ENCODE measurements at places on chromosomes 11 and 22.

DNA sequence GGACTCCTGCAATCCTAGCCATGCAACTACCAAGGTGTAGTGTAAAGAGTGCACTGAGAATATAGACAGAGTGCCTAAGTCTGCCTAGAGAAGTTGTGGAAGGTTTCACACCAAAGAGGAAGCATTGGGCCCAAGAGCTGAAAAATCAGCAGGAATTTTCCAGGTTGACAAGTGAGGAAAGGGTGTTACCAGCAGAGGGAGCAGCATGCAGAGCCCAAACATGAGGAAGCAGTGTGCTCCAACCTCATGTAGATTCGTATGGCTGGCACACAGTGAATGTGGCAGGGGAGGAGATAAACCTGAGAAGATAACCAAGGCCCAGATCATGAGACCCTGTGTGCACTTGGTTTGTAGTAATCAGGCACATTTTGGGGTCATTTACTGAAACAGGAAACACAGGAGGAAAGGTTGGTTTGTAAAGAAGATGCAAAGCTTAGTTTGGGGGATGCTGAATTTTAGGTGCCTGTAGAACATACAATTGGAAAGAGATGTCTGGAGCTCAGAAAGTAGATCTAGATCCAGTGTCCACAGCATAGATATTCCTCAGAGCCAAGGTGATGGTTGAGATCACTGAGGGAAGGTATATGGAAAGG, 1.7 kb downstream of the HPX start:
- no peak for DNase-seq

- DNase-seq: no peak
Measured at GRCh38 chr11:70810133-70810532, 411.8 kb downstream of the CTTN start.

DNA sequence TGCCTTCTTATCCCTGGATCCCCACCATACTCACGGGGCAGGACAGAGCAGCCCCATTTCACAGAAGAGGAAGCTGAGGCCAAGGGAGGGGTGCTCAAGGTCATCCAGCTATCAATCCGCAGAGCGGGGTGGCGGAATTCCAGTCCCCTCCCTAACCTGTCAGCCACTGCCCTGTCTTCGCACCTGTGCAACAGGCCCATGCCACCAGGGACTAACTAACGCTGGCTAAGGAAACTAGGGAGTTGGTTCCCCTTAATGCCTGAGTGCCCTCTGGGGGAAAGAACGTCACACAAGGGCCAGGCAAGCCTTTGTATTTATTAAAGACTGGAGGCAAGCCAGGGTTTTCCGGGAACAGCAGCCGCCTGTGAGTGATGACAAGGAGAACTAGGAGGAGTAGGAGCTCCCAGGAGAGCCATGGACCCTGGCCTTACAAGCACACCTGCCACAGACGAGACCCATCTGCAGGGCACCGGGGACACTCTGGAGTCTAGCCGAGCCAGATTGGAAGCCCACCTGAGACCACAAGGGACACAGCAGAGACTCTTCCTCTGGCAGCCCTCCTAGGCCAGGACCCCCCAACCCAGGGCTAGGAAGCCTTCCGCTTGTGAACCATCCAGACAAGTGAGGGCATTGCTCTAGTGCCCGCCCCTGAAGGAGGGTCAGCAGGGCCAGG, 64.4 kb downstream of the MYH9 start:
- peak; percentile 74 for DNase-seq

DNA sequence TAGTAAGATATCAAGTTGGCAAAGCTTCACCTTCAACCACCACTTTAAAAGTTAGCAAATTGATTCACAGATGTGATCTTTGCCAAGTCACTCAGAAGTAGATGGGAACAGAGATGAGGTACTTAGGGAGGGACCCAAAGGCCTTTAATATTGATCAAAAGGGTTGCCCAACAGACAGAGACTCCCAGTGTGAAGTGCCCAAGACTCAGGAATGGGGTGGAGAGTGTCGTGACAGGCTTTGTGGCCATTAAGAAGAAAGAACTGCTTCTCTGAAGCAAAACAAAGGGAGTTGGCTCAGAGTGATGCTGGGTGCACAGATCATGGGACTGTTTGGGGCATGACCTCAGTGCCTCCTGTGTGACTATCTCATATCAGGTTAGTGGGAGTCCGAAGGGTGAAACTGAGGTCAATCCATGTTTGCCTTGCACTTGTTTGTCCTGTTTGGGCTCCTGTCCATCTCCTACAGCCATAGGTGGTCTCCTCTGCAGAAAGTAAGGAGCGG, 132.3 kb downstream of the APIP start:
- no peak for DNase-seq

- no peak for DNase-seq
Measured at GRCh38 chr11:119910051-119910450, 181.1 kb upstream of the NECTIN1 start.

DNA sequence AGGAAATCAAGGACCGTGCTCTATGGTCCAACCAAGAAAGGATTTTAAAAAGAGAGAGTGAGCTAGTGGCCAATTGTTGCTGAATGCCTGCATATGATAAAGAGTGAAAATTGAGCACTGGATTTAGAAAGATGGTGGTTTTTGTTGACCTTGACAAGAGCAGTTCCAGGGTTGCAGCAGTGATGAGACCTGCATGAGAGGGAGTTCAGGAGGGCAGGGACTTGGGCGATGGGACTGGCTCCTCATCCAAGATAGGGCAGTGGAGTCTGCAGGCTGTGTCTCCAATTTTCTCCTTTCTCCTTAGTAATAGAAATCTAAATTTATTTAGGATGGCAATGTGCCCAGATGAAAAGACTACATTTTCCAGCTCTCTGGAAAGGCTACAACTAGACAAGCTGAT, 94.0 kb upstream of the B3GAT1 start:
- DNase-seq: no peak

DNA sequence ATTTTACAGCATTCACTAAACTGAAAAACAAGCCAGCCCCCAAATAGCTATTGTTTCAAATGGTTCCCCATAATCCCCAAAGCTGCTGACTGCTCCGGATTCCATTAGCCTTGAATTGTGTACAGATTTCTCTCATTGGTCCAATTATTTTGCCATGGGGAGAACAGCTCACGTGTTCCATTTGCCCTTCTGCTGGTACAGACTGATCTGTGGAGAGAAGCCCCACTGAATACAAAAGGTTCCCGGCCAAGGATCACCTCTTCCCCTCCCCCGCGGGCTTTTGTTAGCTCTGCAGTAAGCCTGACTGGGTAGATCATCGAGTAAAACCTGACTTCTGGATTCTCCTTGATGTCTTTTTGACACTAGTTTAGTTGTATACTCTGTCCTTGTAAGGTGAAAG, 9.1 kb upstream of the MAPK8IP1 start:
- no peak for DNase-seq

DNA sequence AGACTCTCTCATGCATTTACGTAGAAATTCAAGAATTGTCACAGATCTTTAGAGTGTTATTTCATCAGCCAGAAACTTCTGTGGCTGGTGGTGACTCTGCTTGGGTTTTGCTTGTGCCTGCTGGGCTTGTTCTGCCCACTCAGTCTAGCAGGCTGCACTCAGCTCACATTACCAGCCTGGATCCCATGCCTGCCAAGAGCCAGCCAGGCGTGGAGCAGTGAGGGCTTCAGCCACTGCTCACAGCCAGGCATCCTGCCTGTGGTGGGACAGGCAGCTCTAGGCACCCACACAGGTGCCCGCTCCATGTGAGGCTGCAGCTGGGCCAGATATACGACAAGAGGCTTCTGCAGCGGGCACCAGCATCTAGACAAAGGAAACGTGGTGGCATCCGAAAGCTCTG, 1213.3 kb upstream of the RAG2 start:
- DNase-seq: no peak

DNA sequence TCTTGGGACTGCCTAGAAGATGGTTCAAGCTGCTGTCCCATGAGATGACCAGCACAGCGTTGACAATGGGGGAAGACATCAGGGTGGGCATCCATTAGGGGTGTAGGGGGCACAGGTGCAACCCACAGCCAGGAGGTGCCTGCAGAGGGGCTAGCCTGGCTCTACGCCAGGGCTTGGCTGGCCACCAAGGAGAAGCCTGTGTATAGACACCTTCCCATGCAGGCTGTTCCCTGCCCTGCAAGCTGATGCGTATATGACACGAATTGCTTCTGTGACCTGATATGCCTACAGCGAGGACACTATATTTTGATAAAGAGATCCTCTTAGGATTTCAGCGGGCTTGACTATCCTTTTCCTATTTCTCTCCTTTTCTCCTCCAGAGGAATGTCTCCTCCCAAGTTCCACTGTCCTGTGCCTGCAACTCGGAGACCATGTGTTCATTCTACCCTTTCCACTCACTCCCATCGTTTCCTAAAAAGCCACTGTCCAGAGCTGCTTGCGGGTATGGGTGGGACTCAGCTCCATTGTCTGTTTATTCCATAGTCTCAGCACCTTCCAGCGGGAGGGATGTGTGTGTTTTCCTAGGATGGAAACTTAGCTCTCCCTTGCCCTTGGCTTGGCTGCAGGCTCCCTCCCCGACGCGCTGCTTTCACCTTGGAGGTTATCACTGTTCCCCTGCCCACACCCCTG, 56.1 kb downstream of the ST14 start:
- DNase-seq: no peak

DNA sequence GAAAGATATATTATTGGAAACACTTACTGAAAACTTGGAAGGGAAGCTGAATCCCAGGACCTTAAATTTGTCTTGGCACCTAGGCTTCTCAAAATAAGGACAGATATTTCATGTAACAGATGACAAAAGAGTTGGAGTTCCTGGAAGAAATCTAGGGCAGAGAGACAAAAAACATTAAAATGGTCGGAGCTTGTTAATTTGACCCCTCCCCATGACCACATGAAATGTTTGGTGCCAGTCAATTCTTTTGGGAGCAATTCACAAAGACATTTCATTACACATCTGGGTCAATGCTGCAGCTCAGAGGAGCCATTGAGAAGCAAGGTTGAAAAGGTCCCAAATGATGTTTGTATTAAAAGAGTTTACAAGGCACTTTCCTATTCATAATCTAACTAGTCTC, 162.0 kb upstream of the GUCY1A2 start:
- no peak for DNase-seq

- no peak for DNase-seq
Measured at GRCh38 chr11:86374069-86374468, 618 bp upstream of the CCDC81 start.

- no peak for DNase-seq
Measured at GRCh38 chr11:126716456-126717083, 284.0 kb downstream of the KIRREL3 start.

GRCh38 chr22:30325724-30326254, 952 bp downstream of the TBC1D10A start:
- no peak for DNase-seq

DNA sequence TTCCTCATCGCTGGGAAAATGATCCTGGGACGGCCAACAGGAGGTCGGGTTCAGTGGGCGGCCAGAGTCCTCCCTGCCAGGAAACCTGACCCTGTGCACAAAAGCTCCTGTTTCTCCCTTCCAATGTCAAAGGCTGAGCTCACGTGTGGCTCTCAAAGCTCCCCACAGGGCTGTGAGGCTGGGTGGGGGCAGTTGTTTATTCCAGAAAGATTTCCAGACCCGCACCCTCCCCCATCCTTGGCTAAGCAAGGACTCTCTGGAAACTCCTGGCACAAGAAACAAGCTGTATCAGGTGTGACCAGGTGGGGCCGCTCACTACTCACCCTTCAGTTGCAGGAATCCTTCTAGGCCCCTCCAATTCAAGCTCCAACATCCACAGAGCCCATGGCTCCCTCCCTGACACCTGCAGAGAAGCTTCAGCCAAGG, 131.9 kb downstream of the SHANK2 start:
- DNase-seq: no peak

GRCh38 chr11:12287374-12288211, 89.8 kb upstream of the PARVA start:
- DNase-seq: peak; percentile 55

- peak; percentile 66 for DNase-seq
Measured at GRCh38 chr11:65416841-65417701, 5.5 kb upstream of the NEAT1 start.

- no peak for DNase-seq
Measured at GRCh38 chr11:88623531-88623930, 286.0 kb upstream of the CTSC start.

DNA sequence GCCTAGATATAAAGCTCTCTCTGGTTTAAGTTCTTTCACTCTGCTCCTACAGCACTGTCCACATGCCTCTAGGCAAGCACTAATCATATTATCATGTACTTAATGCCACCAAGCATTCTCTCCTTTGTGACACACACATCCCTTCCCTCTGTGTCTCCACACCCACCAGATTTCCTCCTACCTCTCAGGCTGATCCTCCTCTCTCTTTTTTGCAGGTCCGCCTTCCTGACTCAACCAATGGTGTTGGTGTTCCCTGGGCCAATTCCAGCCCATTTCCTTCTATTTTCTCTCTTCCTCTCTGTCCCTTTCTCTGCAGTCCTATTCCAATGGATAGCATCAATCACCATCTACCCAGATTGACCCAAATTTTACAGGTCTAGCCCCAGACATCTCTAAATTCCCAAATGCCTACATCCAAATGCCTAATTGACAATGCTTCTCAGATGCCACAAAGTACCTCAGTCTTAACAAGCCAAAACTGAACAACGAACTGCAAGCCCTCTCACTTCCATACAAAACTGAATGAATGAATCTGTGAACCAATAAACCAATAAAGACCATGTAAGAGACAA, 504 bp upstream of the ZNF215 start:
- no peak for DNase-seq

GRCh38 chr22:30445438-30446145, 20.0 kb downstream of the MTFP1 start:
- DNase-seq: no peak

DNA sequence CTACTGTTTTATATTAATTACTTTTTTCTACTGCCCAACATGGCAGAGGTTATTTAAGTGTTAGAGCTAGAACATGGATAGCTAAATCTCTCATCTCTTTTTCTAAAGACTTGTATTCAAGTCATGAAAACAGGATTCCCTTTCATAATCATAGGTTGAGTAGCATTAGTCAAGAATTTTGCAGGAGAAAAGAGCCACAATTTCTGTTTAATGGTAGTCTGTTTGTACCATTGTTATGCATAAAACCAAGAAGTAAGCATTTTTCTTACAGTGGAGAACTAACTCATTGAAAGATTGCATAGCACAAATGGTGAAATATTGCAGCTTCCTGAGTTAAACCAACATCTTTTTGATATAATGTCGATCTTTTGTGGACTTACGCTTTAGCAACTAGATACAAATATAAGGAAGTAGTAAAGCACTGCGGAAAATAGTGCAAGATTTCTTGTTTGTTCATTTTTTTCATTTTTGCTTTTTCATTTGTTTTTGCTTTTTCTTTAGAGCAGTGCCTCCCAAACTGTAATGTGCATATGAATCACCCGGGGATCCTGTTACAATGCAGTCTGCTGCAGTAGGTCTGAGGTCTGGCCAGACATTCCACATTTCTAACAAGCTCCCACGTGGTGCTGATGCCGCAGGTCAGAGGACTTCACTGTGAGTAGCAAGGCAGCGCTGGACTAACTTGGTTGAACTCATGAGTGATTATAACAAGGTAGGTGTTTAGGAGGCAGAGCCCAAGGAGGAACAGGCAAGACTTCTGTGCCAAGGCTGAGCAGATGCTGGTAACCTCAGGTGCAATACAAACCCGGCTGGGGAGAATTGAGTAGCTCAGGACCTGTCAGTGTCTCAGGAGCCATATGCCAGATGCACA, 4.6 kb downstream of the ETS1 start:
- DNase-seq: no peak

DNA sequence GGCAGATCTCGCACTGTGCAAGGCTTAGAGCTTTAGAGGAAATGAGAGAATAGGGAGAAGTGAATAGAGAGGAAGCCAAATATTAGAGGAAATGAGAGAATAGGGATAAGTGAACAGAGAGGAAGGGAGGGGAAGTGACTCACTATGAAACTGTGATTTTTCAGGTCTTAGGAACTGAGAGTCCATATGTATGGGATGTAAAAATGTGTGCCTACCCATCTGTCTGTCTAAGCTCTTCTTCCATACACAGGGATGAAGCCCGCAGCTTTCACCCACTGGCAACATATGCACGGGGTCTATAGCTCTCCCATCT, 6.4 kb upstream of the CCDC86 start:
- no peak for DNase-seq
